Activated CD4-positive, alpha-beta memory T cell treated with anti-CD3 and anti-CD28 coated beads for 36 hours (primary cell): ENCODE measurements at places on chromosomes 2 and 18. TPM values are rescaled to one million over a fixed set of nuclear protein-coding genes. Genes with fewer than 3 reads are reported as not detected.

DNA sequence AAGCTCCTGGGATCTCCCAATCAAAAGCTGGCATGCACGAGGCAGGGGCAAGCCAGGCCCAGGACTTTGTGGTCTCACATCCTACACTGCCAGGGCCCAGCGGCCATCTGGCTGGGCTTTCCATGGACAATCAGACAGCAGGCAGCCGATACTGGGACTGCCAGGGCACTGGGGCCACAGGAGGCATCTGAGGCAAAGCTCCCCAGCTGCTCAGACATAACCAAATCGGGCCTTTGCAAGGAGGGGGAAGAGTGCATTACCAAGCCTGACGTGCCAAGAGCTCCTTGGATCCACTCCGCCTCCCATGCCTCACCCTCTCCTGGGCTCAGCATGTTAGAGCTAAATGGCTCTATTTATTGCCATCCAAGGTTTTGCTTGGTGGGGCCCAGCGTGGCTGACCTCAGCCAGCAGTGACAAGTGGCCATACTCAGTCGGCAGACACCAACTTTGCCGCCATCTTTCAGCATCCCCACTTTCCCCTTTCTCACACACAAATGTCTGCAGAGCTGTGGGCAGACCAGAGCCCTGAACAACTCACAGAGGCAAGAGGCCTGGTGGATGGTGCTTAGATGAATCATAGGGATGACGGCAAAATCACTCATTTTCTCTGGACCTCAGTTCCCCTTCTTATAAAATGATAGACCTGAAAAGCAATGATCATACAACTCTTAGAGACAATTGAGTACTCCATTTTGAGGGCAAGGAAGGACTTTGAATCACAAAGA lies 200.8 kb downstream of the TTC32 start:
- no peaks in the 10 kb centered on the region for H3K4me1 ChIP-seq
- no peaks in the 10 kb centered on the region for H3K36me3 ChIP-seq
- no peak overlapping the region for H3K4me3 ChIP-seq
- peaks cover 2% of the 10 kb centered on the region for H3K27me3 ChIP-seq
- H3K27ac ChIP-seq: no peak overlapping the region

KCNK3 gene
- not detected for total RNA-seq

GRCh38 chr2:211035548-211036185 lies 479.3 kb downstream of the CPS1 start:
- no peaks in the 10 kb centered on the region for H3K27me3 ChIP-seq
- no peak for DNase-seq
- no peaks in the 10 kb centered on the region for H3K4me1 ChIP-seq
- H3K4me3 ChIP-seq: no peak overlapping the region
- H3K36me3 ChIP-seq: no peaks in the 10 kb centered on the region
- H3K27ac ChIP-seq: no peak overlapping the region

GRCh38 chr2:234406085-234406484 lies 90.8 kb downstream of the ARL4C start:
- H3K4me1 ChIP-seq: peaks cover 35% of the 10 kb centered on the region
- no peaks in the 10 kb centered on the region for H3K36me3 ChIP-seq
- no peaks in the 10 kb centered on the region for H3K27me3 ChIP-seq
- no peak overlapping the region for H3K27ac ChIP-seq
- DNase-seq: no peak
- no peak overlapping the region for H3K4me3 ChIP-seq

- H3K27me3 ChIP-seq: peaks cover 9% of the 10 kb centered on the region
- no peak overlapping the region for H3K27ac ChIP-seq
- no peaks in the 10 kb centered on the region for H3K36me3 ChIP-seq
Observed at GRCh38 chr18:62458868-62459716, 63.7 kb upstream of the ZCCHC2 start.

WDR35 gene
- total RNA-seq: 6.0 TPM

AQP12A gene
- total RNA-seq: not detected

SLC23A3 gene
- 1.1 TPM for total RNA-seq

- no peak for DNase-seq
- no peak overlapping the region for H3K27ac ChIP-seq
- H3K36me3 ChIP-seq: no peaks in the 10 kb centered on the region
- H3K4me3 ChIP-seq: no peak overlapping the region
- H3K27me3 ChIP-seq: no peaks in the 10 kb centered on the region
- H3K4me1 ChIP-seq: no peaks in the 10 kb centered on the region
Observed at GRCh38 chr2:194380011-194380410, 1277.0 kb upstream of the SLC39A10 start.

GRCh38 chr2:70668911-70669310 lies 99.1 kb downstream of the ADD2 start:
- H3K36me3 ChIP-seq: no peaks in the 10 kb centered on the region
- H3K4me1 ChIP-seq: peaks cover 8% of the 10 kb centered on the region
- no peak overlapping the region for H3K4me3 ChIP-seq
- DNase-seq: no peak

ADGRF3 gene
- 3.7 TPM for total RNA-seq

MBOAT2 gene
- total RNA-seq: 6.4 TPM

CTAGE1 gene
- not detected for total RNA-seq

- H3K36me3 ChIP-seq: no peaks in the 10 kb centered on the region
- H3K4me3 ChIP-seq: no peak overlapping the region
- H3K27ac ChIP-seq: no peak overlapping the region
- no peaks in the 10 kb centered on the region for H3K27me3 ChIP-seq
- H3K4me1 ChIP-seq: no peaks in the 10 kb centered on the region
- DNase-seq: no peak
Observed at GRCh38 chr2:10770956-10771750, 41.4 kb downstream of the PDIA6 start.
